ENCODE measurements at places on chromosomes 1 and 21.

GRCh38 chr1:14739082-14739832, 140.8 kb downstream of the KAZN start:
- no peak for DNase-seq

- DNase-seq = no peak
Observed at GRCh38 chr21:26188422-26188821, 17.9 kb upstream of the APP start.

- peak; percentile 51 for DNase-seq
Observed at GRCh38 chr1:209989525-209989924, 51.5 kb downstream of the SYT14 start.

DNA sequence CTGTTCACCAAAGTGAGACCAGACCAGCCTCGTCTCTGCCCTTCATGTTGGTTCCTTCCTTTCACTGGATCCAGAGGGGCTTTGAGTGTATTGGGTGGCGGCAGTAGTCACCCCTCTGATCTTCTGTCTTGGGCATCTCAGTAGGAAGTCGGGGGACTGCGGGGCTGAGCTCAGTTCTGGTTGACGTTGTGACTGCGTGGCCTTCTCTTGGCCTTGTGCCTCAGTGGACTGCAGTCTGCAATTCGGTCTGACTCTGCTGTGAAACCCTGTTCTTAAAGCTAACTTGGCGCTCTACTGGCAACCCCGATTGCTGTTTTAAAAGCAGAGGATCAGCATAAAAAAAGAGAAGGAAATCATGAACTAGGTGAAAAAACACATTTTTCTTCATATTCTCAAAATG, 56.7 kb downstream of the SLC37A1 start:
- no peak for DNase-seq

DNA sequence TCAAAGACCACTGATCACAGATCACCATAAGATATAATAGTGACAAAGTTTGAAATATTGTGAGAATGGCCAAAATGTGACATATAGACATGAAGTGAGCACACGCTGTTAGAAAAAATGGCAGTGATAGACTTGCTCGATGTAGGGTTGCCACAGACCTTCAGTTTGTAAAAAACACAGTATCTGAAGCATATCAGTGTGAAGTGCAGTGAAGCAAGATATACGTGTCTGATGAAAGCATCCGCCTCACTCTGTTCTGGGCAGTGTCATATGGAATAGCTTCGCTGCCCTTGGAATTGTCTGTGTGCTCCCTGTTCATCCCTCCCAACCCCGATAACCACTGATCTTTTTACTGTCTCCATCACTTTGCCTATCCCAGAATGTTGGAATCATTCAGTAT, 50.7 kb downstream of the GALNT2 start:
- no peak for DNase-seq

DNA sequence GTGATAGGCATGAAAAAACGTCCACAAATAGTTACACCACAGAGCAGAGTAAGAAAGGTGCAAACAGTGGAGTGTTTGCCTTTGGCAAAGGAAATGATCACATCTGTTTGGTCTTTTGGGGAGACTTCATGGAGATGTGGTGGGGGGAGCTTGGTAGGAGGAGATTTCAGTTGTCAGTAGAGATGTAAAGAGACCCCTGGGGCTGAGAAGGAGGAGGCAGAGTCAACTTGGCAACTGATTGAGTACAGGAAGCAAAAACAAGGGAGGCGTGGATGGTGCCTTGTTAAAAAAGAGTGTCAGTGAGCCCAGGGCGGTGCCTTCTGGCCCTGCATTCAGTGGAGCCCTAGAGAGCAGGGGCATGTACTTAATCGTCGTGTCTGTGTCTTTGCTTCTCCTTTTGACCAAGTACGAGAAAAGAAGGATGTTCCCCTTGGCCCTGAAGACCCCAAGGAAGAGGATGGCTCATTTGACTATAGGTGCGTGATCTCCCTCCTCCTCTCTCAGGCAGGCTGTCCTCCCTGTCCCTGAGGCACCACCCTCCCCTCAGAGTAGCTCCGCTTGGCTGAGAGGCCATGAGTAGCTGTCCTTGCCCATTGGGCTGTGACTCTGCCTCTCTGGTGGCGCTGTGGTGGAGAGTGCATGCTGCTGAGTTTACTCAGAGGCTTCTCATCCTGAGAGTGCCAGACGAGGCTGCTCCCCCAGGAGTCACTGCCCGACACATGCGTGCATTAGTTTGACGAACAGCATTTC, 30.4 kb upstream of the CNTN2 start:
- no peak for DNase-seq

- no peak for DNase-seq
Observed at GRCh38 chr1:24929398-24930259, 447 bp downstream of the RUNX3 start.

GRCh38 chr1:116987256-116987555, 14.4 kb upstream of the CD101 start:
- no peak for DNase-seq

- DNase-seq = no peak
Observed at GRCh38 chr1:45887156-45887842, 83.9 kb downstream of the MAST2 start.
